ENCODE measurements at places on chromosomes 5 and 9.
A peak's percentile ranks its signal among the peaks of the same experiment; 100 is the strongest.

GRCh38 chr9:4603830-4604229 is 58.3 kb upstream of the PLPP6 start:
- no peak for DNase-seq

GRCh38 chr9:120729791-120730241 is 15.5 kb upstream of the MEGF9 start:
- no peak for DNase-seq

GRCh38 chr5:132389585-132390286 is 20.2 kb downstream of the SLC22A5 start:
- DNase-seq, result no peak

- no peak for DNase-seq
Observed at GRCh38 chr5:170221327-170221741, 11.5 kb upstream of the C5orf58 start.

- DNase-seq, result no peak
Observed at GRCh38 chr5:45642370-45642769, 53.8 kb downstream of the HCN1 start.

DNA sequence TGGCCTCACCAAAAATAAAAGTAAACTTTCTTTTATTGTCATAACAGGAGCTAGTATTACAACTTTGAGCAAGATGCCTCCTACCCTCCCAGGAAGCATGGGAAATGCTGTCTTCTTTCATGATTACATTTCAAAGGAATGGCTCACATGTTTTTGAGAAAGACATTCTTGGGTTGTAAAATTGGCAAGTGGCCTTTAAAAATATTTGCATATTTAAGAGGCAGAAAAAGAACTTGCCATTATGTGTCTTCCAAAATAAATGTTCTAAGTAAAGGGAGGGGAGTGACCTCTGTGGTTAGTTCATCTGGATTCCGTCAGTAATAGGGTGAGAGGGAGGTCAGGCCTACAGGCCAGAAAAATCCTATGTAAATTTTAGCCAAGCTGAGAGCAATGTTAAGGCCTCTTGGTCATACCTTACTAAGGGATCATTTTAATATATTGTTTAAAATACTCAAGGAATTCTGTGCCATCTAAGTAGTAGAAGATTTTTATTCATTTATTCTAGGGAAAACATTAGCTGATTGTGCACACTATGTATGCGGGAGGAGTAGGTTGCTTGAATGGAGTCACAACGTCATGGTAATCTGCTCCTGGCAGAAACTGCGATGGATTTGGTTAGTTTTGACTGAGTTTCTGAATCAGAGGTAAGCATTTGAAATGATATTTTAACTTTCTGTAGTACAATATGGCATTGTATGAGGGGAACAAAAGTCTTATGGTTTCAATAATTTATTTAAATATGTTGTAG is 1485.7 kb upstream of the CDH9 start:
- no peak for DNase-seq

DNA sequence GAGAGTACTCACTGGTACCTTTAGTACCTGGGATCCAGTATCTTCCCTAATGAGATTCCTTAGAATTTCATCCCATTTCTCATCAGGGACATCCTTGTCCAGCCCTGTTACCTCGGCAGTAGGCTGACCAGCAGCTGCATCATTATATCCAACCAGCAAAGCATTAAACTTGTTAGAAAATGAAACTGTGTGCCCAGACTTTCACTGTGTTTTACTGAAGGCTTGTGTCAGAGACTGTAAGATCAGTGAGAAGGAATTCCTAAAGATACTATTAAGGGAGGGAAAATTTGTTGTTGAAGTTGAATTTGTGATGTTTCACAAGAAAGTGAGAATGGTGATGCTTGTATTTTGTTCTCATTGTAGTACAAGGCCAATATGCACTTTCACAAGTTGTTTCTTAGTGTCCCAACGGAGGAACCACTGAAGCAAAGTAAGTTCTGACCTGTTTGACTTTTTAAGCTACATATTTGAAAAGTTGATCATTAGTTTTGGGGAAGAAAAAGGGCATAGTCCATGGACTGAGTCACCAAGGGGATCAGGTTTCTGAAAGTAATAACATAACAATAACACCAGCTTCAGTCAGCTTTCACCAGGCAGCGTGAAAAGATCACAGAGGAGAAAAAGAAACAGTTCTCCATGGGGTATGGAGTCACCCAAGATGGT is 48.8 kb downstream of the GRAMD2B start:
- no peak for DNase-seq

DNA sequence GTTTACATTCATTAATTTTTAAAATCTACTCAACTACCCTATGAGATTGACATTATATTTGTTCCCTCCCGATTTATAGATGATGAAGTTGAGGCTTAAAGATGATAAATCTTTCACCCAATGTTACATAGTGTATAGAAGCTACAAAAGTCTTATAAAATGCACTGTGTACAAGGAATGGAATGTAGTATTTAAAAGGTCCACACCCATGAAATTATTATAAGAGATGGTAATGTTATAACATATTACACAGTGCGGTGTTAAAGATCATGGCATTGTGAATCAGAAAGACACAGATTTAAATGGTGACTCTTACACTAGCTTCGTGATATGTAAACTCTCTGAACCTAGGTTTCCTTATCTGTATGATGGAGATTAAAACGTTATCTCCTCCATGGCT is 141.6 kb upstream of the CHD1 start:
- DNase-seq, result no peak

- no peak for DNase-seq
Observed at GRCh38 chr9:134555094-134555650, 86.4 kb upstream of the COL5A1 start.

DNA sequence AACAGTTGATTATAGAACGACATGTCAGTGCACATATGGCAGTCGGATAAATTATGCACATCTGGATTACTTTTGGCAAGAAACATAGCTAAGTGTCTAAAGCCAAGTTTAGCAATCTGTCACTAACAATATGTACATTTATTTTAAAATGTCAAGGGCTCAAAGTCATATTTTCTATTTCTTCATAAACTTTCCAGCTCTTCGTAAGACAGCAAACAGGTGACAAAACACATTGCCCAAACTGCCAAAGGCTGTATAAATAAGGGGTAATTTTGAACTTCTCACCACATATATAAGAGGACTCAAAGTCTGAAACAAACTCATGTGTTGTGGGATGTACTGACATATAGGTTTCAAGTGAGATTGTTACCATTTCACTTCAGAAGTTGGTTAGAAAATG is 237.2 kb downstream of the ARL15 start:
- DNase-seq, result no peak

- no peak for DNase-seq
Observed at GRCh38 chr9:110605565-110605964, 26.0 kb upstream of the SVEP1 start.

DNA sequence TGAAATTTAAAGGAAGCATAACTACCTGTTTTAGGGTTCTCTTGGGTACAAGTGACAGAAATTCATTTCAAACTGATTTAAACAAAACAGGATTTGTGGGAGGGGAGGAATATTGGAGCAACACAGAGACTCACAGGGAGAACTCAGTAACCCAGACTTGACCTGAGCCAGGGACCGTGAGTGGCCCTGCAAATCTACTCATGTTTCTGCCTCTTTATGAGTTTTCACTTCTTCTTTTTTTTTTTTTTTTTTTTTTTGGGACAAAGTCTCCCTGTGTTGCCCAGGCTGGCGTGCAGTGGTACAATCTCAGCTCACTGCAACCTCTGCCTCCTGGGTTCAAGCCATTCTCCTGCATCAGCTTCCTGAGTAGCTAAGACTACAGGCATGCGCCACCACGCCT is 405.6 kb upstream of the ZNF608 start:
- DNase-seq, result no peak

DNA sequence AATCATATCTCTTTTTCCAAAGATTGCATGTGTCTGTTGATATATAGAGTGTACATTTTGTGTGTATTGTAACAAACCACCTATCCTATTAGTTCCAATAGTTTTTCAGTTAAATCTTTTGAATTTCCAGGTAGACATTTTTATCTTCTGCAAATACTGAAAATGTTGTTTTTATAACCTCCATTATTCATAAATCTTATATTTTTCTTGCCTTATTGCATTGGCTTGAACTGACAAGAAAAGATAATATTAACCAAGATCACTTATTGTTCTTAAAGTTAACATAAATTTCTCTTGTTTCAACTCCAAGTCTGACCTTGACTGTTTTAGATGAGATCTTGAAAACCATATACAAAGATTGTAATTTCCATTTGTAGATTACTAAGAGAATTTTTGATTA is 251.6 kb downstream of the IRX2 start:
- DNase-seq, result no peak

- no peak for DNase-seq
Observed at GRCh38 chr5:67941614-67942401, 273.7 kb upstream of the PIK3R1 start.

DNA sequence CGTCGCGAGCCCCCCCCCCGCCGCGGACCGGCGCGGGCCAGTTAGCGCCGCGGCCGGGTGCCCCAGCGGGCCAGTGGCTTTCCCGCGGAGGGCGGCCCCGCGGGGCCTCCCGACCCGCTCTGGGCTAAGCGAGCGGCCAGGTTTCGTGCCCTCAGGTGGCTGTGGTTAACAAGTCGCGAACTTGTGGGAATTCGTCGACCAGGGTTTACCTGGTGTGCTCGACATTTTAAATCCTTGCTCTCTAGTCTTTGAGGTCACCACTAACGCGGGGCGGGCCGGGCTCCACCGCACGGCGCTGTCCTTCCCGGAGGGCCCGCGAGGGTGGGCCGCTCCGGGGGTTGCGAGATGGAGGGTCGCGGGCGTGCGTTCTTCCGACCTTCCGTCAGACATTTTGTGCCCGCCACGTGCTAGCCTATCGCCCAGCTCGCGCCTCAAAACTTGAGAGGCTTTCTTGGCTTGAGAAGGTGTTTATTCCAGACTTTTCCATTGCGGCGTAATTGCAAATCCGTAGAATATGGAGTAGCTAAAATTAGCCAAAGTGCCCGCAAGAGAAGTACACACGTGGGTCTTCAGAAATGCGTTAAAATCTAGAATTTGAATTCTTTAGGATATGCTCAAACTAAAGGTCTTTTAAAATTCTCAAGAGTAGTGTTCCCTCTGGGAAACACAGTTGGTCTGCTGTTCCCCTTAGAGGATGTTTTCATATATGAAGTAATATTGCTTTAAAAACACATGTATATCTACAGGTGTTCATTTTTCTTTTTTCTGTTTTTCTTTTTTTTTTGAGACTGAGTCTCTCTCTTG is 2.1 kb downstream of the ANP32B start:
- no peak for DNase-seq

DNA sequence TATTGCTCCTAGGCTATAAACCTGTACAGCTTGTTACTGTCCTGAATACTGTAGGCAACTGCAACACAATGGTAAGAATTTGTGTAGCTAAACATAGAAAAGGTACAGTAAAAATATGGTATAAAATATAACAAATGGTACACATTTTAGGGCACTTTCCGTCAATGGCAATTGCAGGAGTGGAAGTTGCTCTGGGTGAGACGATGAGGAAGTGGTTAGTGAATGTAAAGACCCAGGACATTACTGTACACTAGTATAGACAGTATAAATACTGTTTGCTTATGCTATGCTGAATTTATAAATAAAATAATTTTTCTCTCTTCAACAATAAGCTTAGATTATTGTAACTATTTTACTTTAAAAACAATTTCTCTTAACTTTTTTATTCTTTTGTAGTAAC is 15.6 kb upstream of the ADRB2 start:
- DNase-seq, result no peak

DNA sequence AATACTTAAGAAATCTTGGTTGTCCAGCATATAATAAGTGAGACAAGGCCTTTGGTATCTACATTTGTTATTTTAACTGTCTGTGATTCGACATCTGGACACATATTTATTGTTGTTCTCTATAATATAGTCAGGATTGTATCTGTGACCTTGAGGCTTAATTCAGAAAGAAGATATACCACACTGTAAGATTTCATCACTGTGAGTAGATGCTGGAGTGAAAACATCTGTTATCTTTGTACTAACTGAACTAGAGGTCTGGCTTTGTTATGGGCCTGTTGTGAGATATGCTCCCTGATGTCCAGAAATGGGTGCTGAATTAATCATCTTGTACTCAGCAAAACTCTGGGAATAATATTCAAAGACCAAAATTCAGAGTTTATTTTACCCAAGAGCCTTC is 148.5 kb downstream of the ISOC1 start:
- no peak for DNase-seq

GRCh38 chr9:87108661-87109060 is 161.4 kb upstream of the GAS1 start:
- no peak for DNase-seq

DNA sequence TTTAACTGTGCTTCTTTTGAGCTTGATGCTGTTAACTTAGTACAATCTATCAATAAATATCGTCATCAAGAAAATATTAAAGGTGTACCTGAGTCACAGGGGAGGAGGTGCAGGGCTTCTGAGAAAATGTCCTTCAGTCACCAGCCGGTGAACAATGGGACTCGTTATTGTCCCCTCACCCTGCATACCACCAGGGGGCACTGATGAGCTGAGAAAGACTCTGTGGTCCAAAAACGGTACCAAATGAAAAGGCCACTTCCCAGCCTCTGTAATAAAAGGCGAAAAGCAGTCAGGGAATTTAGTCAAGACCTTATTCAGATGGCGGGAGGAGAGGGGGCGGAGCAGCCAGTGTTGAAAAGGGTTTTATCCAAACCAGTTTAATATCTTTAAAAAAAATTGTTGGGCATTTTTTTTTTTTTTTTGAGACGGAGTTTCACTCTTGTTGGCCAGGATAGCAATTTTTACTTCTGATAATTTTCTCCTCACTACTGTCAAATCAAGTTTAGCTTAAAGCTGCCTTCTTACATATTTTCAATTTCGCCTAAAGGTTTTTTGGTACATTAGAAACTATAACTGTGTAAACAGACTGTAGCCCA is 271.9 kb upstream of the ADAMTS16 start:
- peak; percentile 78 for DNase-seq

GRCh38 chr9:70120834-70121510 is 77.3 kb downstream of the MAMDC2 start:
- peak; percentile 40 for DNase-seq

GRCh38 chr5:136141561-136141960 is 8.9 kb downstream of the SMAD5 start:
- no peak for DNase-seq

- no peak for DNase-seq
Observed at GRCh38 chr9:115604831-115605483, 487.0 kb upstream of the TNC start.

DNA sequence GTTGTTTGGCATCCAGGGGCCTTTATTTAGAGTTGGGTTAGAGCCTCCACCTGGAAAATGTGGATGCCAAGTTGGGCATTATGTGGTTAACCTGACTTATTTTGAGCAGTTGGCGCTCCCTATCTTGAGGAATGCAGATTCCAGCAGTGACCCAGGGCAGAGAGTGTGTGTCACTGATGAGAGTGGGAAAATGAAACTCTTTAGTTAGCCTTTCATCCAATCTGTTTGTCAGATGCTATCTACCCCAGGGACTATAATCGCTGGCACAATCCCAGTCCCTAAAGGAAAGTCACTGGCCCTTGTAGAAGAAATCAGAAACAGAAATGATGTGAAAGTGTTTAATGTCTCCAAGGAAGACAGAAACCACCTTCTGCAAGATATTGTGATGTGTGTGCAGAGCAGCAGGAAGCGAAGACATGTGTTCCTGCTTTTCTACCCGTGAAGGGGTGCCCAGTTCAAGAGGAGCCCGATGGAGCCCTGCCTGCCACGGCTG is 10.2 kb upstream of the STING1 start:
- no peak for DNase-seq

- DNase-seq, result no peak
Observed at GRCh38 chr9:116115761-116116353, 37.7 kb upstream of the PAPPA start.

GRCh38 chr9:3569529-3569928 is 43.7 kb upstream of the RFX3 start:
- no peak for DNase-seq

Data from D341Med (cell line).